Epithelial cell of umbilical artery (primary cell): ENCODE measurements at places on chromosomes 1 and 21. TPM values are rescaled to one million over a fixed set of nuclear protein-coding genes. Genes with fewer than 3 reads are reported as not detected.

COL8A2 gene
- under 0.01 and 0.76 TPM in 2 replicates for total RNA-seq

KRTAP11-1 gene
- not detected in 2 replicates for total RNA-seq

ANGPTL3 gene
- total RNA-seq: not detected in 2 replicates

RNF186 gene
- total RNA-seq: not detected in 2 replicates

NDUFS2 gene
- total RNA-seq: 206 and 233 TPM in 2 replicates

GNAT2 gene
- total RNA-seq: 0.32 TPM in 1 of 2 replicates, not detected in the other

CRYZL1 gene
- 27.3 and 38.0 TPM in 2 replicates for total RNA-seq

TMEM51 gene
- total RNA-seq: 6.5 and 10.9 TPM in 2 replicates

FAM72B gene
- total RNA-seq: 2.9 and 4.0 TPM in 2 replicates

CD53 gene
- total RNA-seq: 0.97 and 2.4 TPM in 2 replicates

LRRC71 gene
- 0.32 TPM in 1 of 2 replicates, not detected in the other for total RNA-seq

LENEP gene
- 0.76 TPM in 1 of 2 replicates, not detected in the other for total RNA-seq

GORAB gene
- total RNA-seq: 8.1 and 11.6 TPM in 2 replicates

HCRTR1 gene
- under 0.01 and 1.1 TPM in 2 replicates for total RNA-seq
